Left cardiac atrium (tissue), 4 donors: ENCODE measurements at places on chromosomes 16 and 17. TPM values are rescaled to one million over a fixed set of nuclear protein-coding genes. Genes with fewer than 3 reads are reported as not detected.

Gene ABI3
- 12.5 TPM for total RNA-seq

Gene NEURL4
- total RNA-seq: 38.8 TPM

Gene KRT32
- total RNA-seq: not detected

Gene FCSK
- 9.5 TPM for total RNA-seq

Gene SALL1
- 4.6 TPM for total RNA-seq

Gene SEPTIN12
- total RNA-seq: not detected

Gene ARL4D
- total RNA-seq: 11.8 TPM

DNA sequence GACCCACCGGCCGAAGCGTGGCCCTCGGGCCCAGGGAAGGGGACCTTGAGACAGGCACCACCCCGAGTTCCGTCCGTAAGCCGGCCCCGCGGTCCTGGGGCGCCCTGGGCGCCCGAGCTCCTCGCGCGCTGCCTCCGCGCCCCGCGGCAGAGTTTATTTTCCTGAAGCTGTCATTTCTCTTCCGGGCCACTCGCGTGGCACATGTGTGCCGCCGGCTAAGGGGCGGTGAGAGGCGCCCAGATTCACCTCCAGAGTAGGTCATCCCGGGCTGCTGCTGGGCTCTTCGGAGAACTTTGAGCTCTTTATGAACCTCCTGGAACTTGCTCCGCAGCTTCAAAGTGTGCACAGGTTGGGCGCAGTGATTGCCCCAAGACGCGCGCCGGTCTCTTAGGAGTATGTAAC, 489 bp downstream of the ZC3H18 start:
- no peak for DNase-seq

DNA sequence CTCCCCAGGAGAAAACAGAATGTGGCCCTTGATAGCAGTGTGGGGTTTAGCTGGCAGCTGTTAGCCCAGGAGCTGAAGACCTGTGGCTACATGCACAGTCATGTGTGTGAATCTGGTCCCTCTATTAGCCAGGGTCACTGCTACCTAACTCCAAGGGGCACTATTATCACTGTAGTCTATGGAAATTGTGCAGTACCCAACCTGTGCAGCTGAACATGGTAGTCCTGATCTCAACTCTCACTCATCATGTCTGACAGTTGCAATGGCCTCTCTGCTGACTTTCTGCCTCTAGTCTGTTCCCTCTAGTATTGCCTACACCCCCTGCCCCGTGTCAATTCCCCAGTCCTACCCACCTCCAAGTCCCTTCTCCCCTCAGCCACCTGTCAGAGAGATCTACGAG, 67.4 kb downstream of the RAB11FIP4 start:
- no peak for DNase-seq

GRCh38 chr17:7176841-7177190, 2.4 kb downstream of the ASGR1 start:
- no peak for DNase-seq

- DNase-seq: peak; percentile 27
Observed at GRCh38 chr17:60102632-60103096, 23.9 kb upstream of the HEATR6 start.

GRCh38 chr16:69932691-69933392, 18.3 kb upstream of the CLEC18A start:
- DNase-seq: no peak

DNA sequence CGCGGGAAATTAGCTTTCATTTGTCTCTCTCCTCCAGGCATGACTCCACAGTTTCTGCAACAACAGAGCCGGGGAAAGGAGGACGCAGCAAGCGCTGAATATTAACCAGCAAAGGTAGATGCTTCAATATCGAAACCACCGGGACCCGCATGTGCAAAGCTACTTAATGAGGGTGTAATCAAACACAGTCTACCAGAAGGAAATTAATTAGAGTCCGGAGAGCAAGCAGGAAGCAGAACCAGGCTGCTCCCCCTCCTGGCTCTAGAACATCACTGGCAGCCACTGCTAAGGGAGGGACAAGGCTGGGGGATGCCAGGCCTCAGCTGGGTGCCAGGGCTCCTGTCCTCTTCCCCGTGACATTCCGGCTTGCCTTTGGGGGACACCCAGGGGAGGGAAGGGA, 21.7 kb downstream of the LRRC75A start:
- DNase-seq: no peak
